ENCODE measurements at places on chromosomes 16 and 17. TPM values are rescaled to one million over a fixed set of nuclear protein-coding genes. Genes with fewer than 3 reads are reported as not detected.

The ASGR1 gene
- total RNA-seq, result 15.1 TPM

The NPIPA5 gene
- total RNA-seq, result 1.6 TPM

The FBXL20 gene
- 9.4 TPM for total RNA-seq

The CCL15 gene
- not detected for total RNA-seq

The FOXL1 gene
- 0.81 TPM for total RNA-seq

The MMP15 gene
- 17.9 TPM for total RNA-seq

The CD7 gene
- not detected for total RNA-seq

The KIF19 gene
- 11.3 TPM for total RNA-seq

The MYH1 gene
- not detected for total RNA-seq

The DHRS7C gene
- not detected for total RNA-seq

The CPHXL2 gene
- total RNA-seq, result not detected

The SDR42E1 gene
- total RNA-seq, result 4.4 TPM

The ITGA3 gene
- 66.2 TPM for total RNA-seq

The C17orf100 gene
- total RNA-seq, result 0.16 TPM

The MAPT gene
- under 0.01 TPM for total RNA-seq

The CCL2 gene
- total RNA-seq, result 310 TPM

The RAB40C gene
- total RNA-seq, result 11.5 TPM

The TRPV3 gene
- total RNA-seq, result not detected

The TSNAXIP1 gene
- total RNA-seq, result 0.81 TPM

The WSCD1 gene
- 27.6 TPM for total RNA-seq

The ITGAL gene
- not detected for total RNA-seq

The TRIM72 gene
- not detected for total RNA-seq

The KRTAP1-1 gene
- total RNA-seq, result not detected

The TADA2A gene
- 27.4 TPM for total RNA-seq

The GPR139 gene
- total RNA-seq, result not detected

The MAF gene
- 13.3 TPM for total RNA-seq

The KLHL11 gene
- 15.7 TPM for total RNA-seq

The STH gene
- not detected for total RNA-seq

The CTRB2 gene
- total RNA-seq, result not detected

The PDE6G gene
- total RNA-seq, result 3.5 TPM

The SCNN1B gene
- 0.32 TPM for total RNA-seq

The EPN3 gene
- total RNA-seq, result under 0.01 TPM

The PPY gene
- not detected for total RNA-seq

The NPIPB12 gene
- 82.9 TPM for total RNA-seq

The OVCA2 gene
- total RNA-seq, result 48.4 TPM

The RPL27 gene
- total RNA-seq, result 736 TPM

The CHST5 gene
- total RNA-seq, result 0.19 TPM

The CCDC200 gene
- not detected for total RNA-seq

The ADORA2B gene
- 5.6 TPM for total RNA-seq

The TBX21 gene
- total RNA-seq, result not detected

The PRR29 gene
- total RNA-seq, result 0.44 TPM

The PRSS33 gene
- not detected for total RNA-seq

The ZMYND15 gene
- total RNA-seq, result not detected

All from bladder microvascular endothelial cell (primary cell).